ENCODE measurements at places on chromosomes 12 and 14. TPM values are rescaled to one million over a fixed set of nuclear protein-coding genes. Genes with fewer than 3 reads are reported as not detected.
A peak's percentile ranks its signal among the peaks of the same experiment; 100 is the strongest.

DNA sequence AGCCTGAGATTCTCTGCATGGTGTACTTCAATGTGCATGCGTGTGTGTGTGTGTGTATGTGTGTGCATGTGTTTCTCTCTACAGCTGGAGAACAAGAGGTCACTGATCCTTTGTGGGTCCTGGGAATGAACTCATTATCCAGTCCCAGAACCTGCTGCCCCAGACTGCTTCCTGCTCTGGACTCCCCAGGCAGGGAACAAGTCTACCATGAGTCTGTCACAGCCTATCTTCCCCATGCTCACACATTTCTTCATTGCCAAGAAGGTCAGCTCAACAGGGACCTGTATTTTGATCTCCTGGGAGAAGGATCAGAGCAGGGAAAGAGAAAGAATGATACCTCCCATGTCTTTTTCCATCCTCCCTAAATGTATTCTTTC, 2.9 kb upstream of the AGAP2 start:
- DNase-seq = no peak

DNA sequence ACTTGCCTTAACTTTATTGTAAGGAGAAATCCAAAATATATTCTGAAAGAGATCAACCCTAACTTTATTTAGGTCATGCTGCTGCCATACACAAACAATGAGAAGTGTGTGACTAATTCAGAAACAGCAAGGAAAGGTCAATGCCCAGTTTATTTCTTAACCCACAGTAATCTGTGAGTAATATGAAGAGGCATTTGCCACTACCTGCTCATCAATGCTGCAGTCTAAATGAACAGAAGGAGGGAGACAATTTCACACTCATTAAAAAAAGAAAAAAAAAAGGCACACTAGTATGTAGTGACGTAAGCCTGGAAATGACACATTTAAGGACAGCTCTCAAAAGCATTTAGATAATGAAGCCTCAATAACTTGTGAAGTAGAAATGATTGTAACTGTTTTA, 90.5 kb upstream of the FOXN3 start:
- DNase-seq = no peak

GRCh38 chr12:93738199-93739058, 61.3 kb downstream of the CRADD start:
- DNase-seq = no peak

DNA sequence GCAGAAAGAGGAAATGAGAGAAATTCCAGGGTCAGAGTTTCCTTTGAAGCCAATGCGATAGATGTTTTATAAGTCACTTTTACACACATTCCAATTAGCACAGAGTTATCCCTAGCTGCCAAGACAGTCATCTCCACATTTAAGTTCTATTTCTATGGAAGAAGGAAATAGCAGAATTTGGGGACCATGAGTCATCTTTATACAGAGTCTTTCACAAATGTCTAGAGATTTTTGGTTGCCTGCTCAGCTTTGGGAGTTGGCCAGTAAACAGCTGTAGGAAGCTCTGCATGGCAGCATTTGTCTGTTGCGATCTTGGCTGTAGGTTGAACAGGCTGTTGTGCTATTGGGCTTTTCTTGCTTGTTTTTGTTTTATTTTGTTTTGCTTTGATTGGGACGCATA, 884.3 kb downstream of the GALC start:
- DNase-seq = no peak

GRCh38 chr14:34733245-34733644, 18.9 kb upstream of the CFL2 start:
- DNase-seq = no peak

DNA sequence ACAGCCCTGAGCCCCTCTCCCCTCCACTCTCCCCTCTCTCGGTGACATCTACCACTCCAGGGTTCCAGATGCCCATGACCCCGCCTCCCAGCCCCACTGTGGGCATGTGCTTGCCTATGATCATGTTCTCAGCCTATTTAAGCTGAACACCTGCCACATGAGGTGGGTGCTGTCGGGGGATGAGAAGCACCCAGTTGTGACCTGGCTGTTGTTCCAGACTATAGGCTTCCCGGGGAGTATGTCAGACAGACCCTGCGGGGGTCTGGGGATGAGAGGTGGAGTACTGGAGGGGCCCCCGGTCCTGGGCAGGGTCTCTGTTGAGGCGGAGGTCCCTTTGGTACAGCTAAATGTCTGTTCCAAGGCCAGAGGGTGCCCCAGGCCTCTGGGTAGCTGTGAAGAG, 6.0 kb downstream of the VSX2 start:
- no peak for DNase-seq

- DNase-seq = no peak
Measured at GRCh38 chr12:68521321-68521839, 89.3 kb upstream of the RAP1B start.

- peak; percentile 83 for DNase-seq
Measured at GRCh38 chr12:51269174-51270066, 795 bp downstream of the SMAGP start.

DNA sequence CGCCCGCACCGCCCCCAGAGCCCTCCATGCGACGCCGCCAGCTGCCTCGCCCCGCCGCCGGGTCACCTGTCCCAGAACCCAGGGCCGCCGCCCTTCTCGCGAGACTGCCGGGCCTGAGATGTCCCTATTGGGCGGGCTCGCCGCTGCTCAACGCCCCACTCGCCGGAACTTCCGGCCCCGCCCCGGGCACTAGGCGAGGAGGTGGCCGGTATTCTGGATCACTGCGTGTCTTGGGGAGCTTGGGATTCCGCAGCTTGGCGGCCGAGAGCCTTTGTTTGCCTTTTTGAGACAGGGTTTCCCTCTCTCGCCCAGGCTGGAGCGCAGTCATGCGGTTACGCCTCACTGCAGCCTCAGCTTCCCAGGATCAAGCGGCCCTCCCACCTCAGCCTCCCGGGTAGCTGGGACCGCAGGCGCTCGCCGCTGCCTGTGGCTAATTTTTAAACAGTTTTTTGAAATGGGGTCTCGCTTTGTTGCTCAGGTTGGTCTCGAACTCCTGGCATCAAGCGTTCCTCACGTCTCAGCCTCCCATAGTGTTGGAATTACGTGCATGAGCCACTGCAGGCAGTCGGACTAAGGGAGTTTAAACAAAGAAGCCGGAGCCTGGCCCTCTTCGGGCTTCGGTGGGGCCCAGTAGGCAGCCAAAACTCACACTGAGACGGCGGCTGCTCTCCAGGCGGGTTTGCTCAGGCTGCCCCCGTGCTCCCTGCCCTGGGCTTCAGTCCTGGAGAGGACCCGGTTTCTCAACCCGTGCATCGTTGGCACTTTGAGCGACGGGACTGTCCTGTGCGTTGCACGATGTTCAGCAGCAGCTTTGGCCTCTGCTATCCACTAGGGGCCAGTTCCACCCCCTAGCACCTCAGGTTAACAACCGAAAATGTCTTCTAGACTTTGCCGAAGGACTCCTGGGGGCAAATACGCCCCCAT, at the start of gene SLC15A4:
Gene SLC15A4 (minus strand): TSS at position 43 of the 924 bp plus-strand sequence. CDS start 15 bp downstream, at position 28.
- DNase-seq = peak; percentile 97

Gene AQP2
- total RNA-seq = not detected

DNA sequence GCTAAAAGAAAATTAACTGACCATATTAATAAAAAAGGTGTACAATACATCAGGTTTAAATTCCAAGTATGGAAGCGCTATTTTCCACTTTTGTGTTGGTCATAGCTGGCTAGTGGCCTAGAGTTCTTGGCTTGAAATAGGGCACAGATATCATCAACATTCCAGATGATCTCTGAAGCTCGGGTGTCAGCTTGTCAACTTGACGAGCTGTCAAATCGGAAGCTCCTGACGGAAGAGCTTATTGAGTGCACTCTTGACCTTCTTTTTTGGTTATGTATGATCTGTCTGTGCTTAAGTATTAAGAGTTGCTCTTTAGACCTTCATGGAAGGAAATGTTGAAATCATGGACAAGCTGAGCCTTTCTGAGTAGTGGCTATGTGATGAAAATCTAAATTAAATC, 177.9 kb downstream of the APAF1 start:
- DNase-seq = no peak

DNA sequence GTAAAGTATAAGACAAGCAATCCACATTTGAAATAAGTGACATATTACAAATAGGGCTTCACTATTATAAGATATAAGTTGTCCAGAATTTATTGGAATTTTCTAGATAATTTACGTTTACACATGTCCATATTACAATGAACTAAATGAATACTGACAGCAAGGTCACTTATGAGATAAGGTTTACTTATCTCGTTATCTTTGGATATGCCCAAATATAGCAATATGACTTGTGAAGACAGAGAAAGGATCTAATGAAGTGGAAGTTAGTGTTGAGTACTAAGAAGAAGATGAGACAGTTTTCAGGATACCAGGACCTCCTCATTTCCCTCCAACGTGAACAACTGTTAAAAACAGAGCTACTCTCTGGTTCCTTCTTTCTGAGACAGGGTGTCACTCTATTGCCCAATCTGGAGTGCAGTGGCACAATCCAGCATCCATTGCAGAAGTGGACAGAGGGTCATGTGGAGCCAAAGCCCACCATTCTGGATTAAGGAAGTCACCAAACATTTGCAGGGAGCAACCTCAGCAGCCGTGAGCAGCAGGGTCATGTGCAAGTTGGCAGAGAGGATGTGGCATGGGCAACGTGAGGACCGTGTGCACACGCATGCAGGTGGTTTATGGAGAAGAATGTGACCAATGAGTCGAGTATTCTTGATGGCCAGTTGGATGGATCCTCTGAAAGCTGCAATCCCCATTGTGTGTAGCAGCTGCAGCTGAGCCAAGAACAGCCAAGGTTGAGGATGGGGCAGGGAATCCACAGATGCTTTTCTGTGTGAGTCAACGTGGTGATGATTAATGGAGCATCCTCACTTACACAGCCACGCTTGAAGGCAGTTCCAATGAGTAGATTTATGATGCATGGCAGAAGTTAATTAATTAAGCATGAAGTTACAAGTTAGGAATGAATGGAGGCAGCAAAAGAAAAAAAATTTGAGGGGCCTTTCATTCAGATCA, 111.0 kb downstream of the BICD1 start:
- DNase-seq = peak; percentile 59

Gene CLEC12A
- 0.99 TPM for total RNA-seq

Gene APOF
- total RNA-seq = not detected

GRCh38 chr12:121358073-121358472, 5.9 kb upstream of the ANAPC5 start:
- DNase-seq = no peak

- no peak for DNase-seq
Measured at GRCh38 chr12:107411792-107412535, 273.6 kb upstream of the PWP1 start.

Gene DNAAF2
- total RNA-seq = 14.8 TPM

GRCh38 chr12:124620606-124621295, 53.3 kb upstream of the NCOR2 start:
- DNase-seq = no peak

DNA sequence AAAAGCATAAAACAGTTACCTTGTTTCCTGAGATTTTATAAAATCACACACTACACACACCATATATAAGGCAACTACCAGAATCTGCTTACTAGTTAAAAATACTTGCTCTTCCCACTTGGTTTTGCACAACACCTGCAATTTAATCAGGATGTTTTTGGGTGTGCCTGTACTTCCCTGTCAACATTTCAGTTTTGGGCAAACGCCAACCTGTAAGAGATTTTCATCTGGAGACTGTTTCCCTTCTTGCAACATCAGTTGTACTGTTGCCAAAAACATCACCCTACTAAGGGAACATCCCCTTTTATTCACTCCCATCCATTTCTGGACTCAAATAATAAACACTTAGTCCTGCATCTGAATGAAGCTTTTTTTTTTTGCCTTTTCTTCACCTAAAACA, 172.3 kb downstream of the DUSP6 start:
- DNase-seq = no peak

DNA sequence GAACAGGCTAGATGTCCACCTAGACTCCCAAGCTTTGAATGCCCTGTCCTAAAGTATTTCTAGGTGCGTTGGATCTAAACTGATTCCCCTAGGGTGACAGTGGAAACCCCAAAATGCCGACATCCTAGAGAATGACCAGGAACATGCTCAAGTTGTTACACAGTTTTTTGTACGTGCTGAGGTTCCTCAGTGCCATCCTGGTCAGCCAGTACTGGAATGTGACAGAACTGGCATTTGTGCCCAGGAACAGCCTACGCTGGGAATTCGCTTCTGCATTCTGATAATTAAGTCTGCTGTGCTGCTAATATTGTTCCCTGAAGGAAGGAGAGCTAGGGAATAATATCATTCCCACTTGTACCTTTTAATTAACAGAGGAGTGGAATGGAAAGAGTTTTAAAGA, 40.3 kb downstream of the BORCS5 start:
- DNase-seq = no peak

DNA sequence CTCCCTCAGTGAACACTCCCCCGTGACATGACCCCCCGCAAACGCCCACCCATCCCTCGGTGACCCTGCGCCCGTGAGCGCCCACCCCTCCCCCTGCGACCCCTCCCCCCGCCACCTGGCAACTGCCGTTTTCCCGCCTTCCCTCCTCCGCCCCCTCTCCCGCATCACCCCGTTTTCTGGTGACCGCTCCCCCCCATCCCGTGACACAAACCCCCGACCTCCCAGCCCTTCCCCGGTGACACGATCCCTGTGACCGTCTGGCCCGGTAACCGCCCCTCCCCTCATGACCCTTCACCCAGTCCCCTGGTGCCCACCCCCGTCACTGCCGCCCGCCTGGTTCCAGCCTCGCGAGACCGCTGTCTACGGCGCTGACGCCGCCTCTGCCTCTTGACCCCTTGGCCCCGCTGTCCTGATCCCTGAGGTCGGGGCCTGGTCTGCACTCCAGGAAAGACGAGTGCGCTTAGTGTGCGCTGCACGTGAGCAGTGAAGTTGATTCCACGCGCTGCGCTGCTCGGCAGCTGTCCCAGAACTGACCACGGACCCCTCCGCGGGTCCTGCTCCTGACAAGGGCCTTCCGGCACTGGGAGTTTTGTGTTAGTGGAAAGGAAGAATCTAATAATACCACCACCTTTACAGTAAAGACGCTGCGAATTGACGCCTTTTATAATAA, 59.4 kb downstream of the DDX51 start:
- DNase-seq = peak; percentile 65

DNA sequence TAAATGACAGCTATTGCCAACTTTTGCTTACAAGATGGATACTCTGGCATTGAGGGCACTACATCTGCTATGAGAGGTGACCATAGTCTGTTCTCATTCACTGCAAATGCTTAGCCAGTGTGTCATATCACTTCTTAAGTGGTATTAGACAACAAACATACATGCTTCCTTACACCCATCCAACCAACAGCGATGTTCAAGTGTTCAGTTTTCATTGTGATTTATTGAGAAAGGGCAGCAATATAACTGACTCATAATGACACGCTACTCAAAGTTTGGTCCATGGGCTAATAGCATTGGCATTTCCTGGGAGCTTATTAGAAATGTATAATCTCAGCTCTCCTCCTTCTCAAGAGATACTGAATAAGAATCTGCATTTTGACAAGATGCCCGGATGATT, 181.7 kb downstream of the NPAS3 start:
- DNase-seq = no peak

DNA sequence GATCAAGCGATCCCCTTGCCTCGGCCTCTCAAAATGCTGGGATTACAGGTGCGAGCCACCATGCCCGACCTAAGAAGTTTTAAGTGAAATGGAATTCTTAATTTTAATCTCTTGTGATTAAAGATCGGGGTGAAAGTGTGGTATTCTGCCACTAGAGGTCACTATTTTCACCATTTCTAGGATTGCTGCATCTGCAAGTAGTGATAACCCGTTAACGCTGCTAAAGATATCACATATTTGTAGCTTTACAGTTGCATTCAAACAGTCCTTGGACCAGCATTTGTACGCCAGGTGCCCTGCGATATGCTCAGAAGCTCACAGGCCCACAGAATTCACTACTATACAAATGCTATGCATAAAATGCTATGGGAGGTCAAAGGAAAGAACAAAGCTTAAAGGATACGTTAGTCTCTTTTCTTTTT, 19.3 kb downstream of the CCDC62 start:
- DNase-seq = peak; percentile 44
